Activated B cell treated with CpG ODN at 0.5 μM for 24 hours (primary cell): ENCODE measurements at places on chromosomes 5 and 9. TPM values are rescaled to one million over a fixed set of nuclear protein-coding genes. Genes with fewer than 3 reads are reported as not detected.
A peak's percentile ranks its signal among the peaks of the same experiment; 100 is the strongest.

Gene CEP72
- total RNA-seq, result 15.1 and 17.4 TPM in 2 replicates

- no peaks in the 10 kb centered on the region for H3K27me3 ChIP-seq
- no peak overlapping the region for H3K4me3 ChIP-seq
- DNase-seq, result no peak
- peak overlapping the region; percentile 59 for H3K27ac ChIP-seq
- peaks cover 29% of the 10 kb centered on the region for H3K36me3 ChIP-seq
These were observed 30.6 kb upstream of the SMU1 start for GRCh38 chr9:33106827-33107621.

- H3K4me3 ChIP-seq, result no peak overlapping the region
- H3K4me1 ChIP-seq, result no peaks in the 10 kb centered on the region
- H3K36me3 ChIP-seq, result no peaks in the 10 kb centered on the region
- H3K27ac ChIP-seq, result no peak overlapping the region
These were observed 176.3 kb downstream of the GDNF start for GRCh38 chr5:37663538-37663937.

DNA sequence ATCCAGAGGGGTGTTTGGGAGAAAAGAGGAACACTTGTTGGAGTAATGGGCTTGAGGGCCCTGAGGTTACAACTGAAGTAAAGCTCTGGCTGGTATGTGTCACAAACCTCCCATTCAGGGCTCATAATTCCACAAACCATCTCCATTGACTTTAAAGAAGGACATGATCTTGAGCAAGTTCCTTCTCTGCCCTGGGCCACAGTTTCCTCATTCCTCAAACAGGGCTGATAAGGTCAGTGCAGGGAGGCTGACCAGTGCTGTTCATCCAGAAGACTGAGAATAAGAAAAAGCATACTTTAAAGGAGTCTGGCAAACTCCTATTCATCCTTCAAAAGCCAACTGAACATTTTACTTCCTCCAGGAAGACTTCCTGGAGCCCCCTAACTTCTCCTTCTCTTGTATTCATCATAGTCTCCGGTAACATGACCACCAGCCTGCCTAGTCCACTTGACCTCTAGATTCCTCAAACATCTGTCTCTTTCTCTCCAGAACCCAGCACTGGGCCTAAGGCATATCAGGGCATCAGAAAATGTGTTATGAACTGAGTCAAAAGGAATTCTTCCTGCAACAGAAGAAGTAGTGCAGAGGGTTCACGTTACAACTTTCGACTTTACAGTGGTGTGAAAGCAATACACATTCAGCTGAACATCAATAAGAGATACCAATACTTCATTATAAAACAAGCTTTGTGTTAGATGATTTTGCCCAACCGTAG lies 20.7 kb upstream of the PTPN3 start:
- no peak overlapping the region for H3K4me3 ChIP-seq
- H3K36me3 ChIP-seq, result no peaks in the 10 kb centered on the region
- no peak overlapping the region for H3K27ac ChIP-seq
- no peaks in the 10 kb centered on the region for H3K4me1 ChIP-seq
